Eye (tissue), 1 donor: ENCODE measurements at places on chromosomes 12 and 14.

- no peak for DNase-seq
These were observed 70.0 kb downstream of the SLC38A6 start for GRCh38 chr14:61051051-61051450.

DNA sequence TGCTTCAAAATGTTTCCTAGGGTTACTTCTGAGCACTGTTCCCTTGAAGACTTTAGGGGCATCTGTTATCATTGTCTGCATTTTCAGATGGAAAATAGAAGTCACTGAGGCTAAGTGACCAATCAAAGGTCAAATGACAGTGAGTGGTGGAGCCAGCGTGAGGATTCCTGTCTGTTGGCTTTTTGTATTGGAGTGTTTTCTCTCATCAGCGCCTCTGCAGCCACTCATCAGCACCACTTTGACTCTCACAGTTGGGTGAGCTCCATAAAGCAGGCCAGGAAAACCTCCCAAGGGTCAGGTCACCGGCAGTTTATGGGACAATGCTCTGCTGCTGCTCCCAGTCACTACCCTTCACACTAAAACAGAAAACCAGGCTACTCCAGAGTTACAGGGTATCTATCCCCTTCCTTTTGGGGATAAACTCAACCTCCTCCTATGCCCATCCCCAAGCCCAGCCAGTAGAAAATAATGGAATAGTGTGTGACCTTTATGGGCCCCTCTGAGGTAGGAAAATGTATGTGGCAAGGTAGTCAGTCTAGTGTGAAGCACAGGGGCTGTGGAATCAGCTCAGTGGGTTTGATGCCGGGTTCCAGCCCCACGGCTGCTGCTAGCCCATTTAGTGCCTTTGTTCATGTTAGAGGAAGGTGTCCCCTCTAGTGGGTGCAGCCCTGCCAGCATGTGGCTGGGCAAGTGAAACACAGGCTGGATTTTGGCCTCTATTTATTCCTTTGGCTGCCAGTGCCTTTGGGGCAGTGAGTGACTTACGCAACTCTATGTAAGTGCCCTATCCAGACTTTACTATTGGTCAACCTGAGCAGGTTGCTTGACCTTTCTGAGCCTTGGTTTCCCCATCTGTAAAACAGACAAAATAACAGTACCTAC is 133.8 kb upstream of the CPM start:
- DNase-seq, result peak; percentile 69

- peak; percentile 73 for DNase-seq
These were observed 45.3 kb upstream of the ATP23 start for GRCh38 chr12:57896115-57896433.

DNA sequence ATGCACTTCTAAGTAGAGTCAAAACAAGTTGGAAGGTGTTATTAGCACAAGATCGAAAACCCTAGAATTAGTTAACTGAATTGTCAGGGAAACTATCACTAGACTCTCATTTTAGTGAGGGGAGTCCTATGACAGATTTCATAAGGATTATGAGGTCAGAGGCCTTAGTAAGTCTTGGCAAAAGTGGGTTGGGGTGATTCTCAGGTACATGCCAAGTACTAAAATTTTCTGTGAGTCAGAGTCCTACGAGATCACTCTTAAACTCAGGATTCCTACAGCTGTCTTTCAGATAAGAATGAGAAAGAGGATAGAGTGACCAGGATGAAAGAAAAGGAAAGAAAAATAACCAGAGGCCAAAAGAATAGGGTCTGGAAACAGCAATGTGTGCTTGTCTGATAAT is 50.8 kb upstream of the BBS10 start:
- DNase-seq, result no peak

DNA sequence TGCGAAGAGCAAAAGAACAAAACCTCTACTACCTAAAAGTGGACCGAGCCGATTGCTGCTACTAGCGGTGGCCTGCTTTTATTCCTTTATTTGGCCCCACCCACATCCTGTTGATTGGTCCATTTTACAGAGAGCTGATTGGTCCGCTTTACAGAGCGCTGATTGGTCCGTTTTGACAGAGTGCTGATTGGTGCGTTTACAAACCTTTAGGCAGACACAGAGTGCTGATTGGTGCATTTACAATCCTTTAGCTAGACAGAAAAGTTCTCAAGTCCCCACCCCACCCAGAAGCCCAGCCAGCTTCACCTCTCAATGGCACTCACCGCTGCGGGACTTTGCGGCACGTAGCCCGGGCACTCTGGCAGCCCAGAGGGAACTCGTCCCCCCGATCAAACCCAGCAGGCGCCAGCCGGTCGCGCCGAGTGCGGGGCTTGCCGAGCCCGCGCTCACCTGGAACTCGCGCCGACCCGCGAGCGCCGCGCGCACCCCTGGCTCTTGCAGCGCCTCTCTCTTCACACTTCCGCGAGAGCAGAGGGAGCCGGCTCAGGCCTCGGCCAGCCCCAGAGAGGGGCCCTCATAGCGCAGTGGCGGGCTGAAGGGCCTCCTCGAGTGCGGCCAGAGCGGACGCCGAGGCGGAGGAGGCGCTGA is 8.7 kb upstream of the FGD4 start:
- DNase-seq, result peak; percentile 44

DNA sequence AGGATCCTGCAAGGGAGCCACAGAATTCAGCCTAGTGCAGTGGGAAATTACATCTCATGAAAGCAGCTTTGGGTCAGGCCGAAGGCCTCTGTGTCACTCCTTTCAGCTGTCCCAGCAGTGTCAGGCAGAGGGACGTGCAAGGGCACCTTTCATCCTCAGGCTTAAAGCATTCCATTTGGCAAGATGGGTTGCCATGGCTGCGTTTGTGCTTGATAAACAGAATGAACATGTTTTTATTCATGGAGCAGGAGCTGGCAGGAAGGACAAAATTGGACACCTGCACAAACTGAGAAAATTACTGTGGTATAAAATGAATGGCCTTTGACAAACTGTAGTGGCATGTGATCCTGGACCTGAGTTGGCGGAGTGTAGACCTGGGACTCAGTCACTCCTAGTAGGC is 29.4 kb downstream of the ACAD10 start:
- DNase-seq, result no peak

- peak; percentile 45 for DNase-seq
These were observed 39.2 kb upstream of the PPP1R13B start for GRCh38 chr14:103886304-103887169.

DNA sequence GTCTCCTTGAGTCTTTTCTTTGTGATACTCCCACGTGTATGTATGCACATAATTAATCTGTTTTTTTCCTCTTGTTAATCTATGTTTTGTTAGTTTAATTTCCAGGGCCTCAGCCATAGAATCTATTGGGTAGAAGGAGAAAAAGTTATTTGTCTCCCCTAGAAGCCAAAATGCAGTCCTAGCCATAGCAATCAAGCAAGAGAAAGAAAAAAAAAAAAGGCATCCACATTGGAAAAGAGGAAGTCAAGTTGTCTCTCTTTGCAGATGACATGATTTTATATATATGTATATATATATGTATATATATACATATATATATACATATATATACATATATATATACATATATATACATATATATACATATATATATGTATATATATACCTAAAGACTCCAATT is 25.4 kb upstream of the ETV6 start:
- DNase-seq, result no peak

DNA sequence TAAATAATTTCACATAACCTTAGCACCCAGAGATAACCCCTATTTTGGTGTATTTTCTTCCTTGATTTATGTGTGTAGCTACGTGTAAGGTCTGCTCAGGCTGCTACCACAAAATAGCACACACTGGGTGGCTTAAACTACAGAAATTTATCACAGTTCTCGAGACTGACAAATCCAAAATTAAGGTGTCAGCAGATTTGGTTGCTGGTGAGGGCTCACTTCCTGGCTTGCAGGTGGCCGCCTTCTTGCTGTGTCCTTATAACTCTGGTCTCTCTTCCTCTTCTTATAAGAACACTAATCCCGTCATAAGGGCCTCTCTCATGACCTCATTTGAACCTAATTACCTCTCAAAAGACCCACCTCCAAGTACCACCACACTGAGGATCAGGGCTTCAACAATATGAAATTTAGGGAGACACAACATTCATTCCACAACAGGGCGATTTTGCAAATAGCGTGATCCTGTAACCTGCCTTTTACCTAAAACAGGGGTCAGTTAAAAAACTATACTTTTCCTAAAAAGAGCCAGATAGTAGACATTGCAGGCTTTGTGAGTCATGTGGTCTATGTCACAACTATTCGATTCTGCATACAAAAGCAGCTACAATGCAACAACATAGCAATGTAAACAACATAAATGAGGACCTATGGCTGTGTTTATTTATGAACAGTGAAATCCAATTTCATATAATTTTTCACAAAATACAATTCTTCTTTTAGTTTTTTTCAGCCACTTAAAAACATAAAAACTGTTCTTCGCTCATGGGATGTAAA is 371.7 kb downstream of the DPF3 start:
- DNase-seq, result no peak

- DNase-seq, result no peak
These were observed 57.6 kb upstream of the DDX11 start for GRCh38 chr12:31016057-31016456.

DNA sequence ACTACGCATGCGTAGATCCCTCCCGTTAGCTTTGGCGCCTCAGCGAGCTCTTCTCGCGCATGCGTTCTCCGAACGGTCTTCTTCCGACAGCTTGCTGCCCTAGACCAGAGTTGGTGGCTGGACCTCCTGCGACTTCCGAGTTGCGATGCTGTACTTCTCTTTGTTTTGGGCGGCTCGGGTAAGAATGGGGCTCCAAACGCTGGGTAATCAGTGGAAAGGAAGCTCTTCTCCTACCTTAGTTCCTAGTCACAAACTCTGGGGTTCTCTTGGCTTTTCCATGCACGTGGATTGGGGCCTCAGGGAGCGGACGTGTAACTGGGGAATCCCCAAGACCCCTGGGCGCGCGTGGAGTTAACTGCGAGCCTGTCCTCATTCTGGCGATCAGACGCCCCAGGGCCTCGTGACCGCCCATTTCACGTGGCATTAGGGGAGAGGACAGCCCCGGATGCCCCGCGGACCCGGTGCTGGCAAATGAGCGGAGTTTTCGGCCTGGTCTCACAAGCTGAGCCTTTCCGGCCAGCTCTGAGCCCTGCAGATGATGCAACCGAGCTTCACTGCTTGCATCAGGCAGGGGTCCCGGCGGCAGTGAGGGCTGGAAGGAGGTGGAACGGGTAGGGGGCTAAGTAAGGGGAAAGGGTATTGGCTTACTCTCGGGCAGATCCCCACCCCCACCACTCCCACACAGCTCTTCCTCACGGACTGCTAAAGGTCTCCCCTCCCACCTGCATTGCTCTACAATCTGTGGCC is at the start of gene SHMT2:
SHMT2 (plus strand) TSS at position 78 of the 747 bp plus-strand sequence; CDS start at position 146, 68 bp downstream.
- peak; percentile 98 for DNase-seq
